ENCODE measurements at places on chromosomes 11 and 22.
A peak's percentile ranks its signal among the peaks of the same experiment; 100 is the strongest.

- DNase-seq: no peak
Measured at GRCh38 chr11:14852571-14853177, 39.4 kb downstream of the CYP2R1 start.

DNA sequence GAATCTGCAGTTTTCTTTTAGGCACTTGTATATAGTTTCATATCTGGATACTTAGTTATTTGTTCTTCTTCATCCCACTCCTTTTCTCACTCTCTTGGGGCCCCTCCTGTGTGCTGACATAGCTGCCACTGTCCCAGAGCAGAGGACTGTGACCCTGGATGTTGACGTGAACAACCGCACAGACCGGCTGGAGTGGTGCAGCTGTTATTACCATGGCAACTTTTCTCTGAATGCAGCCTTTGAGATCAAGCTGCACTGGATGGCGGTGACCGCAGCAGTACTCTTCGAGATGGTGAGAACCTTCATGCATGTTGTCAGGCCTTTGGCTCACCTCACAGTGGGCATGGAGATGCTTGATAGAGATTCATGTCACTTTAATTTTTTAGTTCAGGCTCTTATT lies 50.9 kb upstream of the YWHAH start:
- no peak for DNase-seq

DNA sequence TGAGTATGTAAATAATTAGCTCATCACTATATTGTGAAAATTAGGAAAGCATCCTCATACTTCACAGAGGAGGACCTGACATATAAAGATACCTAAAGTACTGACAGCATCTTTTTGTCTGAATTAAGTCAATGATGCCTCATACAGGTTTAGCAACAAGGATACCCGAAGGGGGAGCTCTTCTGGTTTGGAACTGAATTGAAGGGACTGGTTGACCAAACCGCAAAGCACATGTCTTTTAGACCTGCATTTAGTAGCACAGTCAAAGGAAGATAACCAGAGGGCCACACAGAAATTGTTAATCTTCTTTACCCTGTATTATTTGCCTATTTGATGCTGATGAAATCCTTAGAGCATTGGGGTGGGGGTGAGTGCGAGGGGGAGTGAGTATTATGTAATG lies 12.9 kb upstream of the WT1 start:
- DNase-seq: no peak

GRCh38 chr11:34145073-34145472 lies 39.6 kb downstream of the NAT10 start:
- DNase-seq: no peak

GRCh38 chr11:31240340-31240904 lies 129.1 kb downstream of the DCDC1 start:
- peak; percentile 22 for DNase-seq

DNA sequence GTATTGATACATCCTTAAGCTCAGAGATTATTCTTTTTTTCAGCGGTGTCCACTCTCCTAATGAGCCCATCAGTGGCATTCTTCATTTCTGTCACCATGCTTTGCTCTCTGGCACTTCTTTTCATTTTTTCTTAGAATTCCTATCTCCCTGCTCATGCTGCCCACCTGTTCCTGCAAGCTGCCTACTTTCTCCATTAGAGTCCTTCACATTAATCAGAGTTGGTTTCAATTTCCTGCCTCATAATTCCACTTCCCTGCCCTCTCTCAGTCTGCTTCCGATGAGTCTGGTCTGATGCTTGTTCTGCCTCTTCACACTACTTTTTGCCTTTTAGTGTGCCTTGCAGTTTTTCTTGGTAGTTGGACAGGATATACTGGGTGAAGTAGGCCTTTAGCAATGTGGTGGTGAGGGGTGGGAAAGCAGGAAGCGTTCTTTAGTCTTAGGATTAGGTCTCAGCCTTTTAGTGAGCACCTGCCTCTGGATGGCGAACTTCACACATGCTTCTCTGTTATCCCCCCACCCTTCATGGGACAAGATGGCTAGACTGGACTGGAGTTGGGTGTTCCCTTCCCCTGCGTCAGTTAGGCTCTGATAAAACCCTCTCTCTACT lies 53.6 kb downstream of the CECR2 start:
- DNase-seq: no peak

DNA sequence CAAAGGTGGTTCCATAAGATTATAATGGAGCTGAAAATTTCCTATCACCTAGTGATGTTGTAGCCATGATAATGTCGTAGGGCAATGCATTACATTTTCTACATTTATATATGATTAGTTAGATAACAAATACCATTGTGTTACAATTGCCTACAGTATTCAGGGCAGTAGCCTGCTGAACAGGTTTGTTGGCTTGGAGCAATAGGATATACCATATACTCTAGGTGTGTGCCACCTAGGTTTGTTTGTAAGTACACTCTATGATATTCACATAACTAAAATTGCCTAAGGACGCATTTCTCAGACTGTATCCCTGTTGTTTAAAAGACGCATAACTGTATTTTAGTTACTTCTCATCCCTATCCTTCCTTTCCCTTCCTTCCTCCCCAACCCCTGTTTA lies 13.6 kb downstream of the PLEKHB1 start:
- no peak for DNase-seq

- no peak for DNase-seq
Measured at GRCh38 chr22:44311855-44312170, 938 bp downstream of the SHISAL1 start.

- peak; percentile 45 for DNase-seq
Measured at GRCh38 chr11:66933531-66933930, 24.7 kb downstream of the PC start.

GRCh38 chr11:131898949-131899348 lies 528.5 kb downstream of the NTM start:
- no peak for DNase-seq

DNA sequence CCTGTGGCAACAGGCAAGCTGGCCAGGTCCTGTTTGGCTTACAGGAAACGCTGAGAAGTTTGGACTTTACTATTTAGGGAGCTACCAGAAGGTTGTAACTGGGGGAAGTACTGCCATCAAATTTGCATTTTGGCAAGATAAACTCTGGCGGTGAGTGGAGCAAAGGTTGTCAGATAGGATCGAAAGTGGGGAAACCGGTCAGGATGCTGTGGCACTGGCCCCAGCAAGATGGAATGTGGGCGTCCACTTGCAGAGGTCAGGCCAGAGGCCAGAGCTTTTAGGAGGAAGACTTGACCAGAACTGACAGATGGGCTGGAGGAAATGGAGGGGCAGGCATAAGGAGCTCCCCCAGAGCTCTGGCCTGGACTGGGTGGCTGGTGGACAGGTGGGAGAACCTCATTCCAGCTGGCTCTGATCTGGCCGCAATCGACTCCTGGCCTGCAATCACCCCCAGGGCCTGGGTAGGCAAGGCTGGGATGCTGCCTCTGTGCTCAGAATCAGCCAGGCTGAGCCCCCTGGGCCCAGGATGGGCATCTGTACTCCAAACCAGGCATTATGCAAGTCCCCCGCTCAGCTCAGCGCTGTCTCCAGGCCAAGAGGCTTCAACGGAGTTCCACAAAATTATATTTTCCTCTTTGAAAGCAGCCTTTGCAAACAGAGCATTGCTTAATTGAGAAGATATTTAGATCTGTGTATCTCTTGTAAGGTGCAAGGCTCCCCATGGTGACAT lies 178.3 kb upstream of the NECTIN1 start:
- DNase-seq: no peak

- no peak for DNase-seq
Measured at GRCh38 chr11:61125310-61125684, 23.0 kb downstream of the CD5 start.

- DNase-seq: peak; percentile 80
Measured at GRCh38 chr22:17910561-17911311, 113.6 kb downstream of the MICAL3 start.

GRCh38 chr11:121494355-121495099 lies 41.8 kb upstream of the SORL1-AS1 start:
- DNase-seq: no peak

- DNase-seq: no peak
Measured at GRCh38 chr11:7480113-7480512, 5.2 kb upstream of the OLFML1 start.

- no peak for DNase-seq
Measured at GRCh38 chr11:123560006-123560405, 94.4 kb downstream of the SCN3B start.

DNA sequence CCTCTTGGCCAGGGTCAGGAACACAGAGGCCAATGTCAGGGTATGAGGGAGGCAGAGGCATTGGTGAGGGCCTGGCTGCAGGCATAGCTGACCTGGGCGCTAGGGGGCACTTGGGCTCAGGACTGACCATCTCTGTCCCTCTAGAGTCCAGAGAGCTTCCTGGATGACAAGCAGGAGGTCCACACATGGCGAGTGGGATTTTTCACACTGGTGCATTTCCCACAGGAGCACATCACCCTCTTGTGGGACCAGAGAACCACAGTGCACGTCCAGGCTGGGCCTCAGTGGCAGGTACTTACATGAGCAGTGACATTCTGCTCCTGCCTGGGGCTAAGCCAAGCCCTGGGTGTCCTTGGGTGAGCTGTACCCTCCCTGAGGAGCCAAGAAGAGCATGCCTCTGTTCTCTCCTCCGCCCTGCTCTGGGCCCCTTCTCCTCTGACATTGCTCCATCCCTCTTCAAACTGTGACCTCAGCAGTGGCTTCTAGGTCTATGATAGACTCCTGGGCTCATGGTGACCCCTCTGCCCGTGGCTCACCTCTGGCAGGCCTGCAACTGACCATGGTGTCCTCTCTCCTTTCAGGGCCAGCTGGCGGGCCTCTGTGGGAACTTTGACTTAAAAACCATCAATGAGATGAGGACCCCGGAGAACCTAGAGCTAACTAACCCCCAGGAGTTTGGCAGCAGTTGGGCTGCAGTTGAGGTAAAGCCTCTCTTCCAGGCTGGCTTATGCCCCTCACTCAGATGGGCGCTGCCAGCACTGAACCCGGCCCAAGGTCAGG lies 46.6 kb downstream of the OTOG start:
- no peak for DNase-seq

- no peak for DNase-seq
Measured at GRCh38 chr11:75481223-75481921, 44.4 kb downstream of the GDPD5 start.

GRCh38 chr11:77202941-77203900 lies 75.2 kb downstream of the MYO7A start:
- DNase-seq: no peak

DNA sequence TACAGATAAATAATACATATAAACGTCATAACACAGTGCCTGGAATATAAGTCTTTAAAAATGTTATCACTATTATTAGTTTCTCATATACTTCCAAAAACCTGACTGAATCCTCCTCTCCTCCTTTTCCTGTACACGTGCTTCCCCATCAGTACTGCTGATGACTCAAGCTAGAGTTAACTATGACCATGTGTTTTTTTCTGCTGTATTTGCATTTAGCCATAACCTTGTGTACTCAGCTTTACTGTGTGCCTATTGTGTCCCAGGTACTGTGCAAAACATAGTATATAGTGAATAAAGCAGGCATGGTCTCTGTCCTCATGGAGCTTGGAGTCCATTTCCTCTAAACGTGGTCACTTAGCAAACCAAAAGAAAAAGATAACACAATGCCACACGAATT lies 56.5 kb upstream of the ARHGAP32 start:
- DNase-seq: no peak

- no peak for DNase-seq
Measured at GRCh38 chr11:46701078-46701654, 335 bp downstream of the ZNF408 start.

GRCh38 chr11:617199-617911 lies 1.6 kb upstream of the IRF7 start:
- no peak for DNase-seq

- DNase-seq: peak; percentile 83
Measured at GRCh38 chr11:2928605-2929530, at the start of gene PHLDA2. Gene PHLDA2 (minus strand): TSS chr11:2929420. CDS start chr11:2929364, 56 bp downstream.

- DNase-seq: no peak
Measured at GRCh38 chr22:45212992-45213751, 27.5 kb downstream of the KIAA0930 start.

- DNase-seq: no peak
Measured at GRCh38 chr11:132111316-132111715, 740.9 kb downstream of the NTM start.

DNA sequence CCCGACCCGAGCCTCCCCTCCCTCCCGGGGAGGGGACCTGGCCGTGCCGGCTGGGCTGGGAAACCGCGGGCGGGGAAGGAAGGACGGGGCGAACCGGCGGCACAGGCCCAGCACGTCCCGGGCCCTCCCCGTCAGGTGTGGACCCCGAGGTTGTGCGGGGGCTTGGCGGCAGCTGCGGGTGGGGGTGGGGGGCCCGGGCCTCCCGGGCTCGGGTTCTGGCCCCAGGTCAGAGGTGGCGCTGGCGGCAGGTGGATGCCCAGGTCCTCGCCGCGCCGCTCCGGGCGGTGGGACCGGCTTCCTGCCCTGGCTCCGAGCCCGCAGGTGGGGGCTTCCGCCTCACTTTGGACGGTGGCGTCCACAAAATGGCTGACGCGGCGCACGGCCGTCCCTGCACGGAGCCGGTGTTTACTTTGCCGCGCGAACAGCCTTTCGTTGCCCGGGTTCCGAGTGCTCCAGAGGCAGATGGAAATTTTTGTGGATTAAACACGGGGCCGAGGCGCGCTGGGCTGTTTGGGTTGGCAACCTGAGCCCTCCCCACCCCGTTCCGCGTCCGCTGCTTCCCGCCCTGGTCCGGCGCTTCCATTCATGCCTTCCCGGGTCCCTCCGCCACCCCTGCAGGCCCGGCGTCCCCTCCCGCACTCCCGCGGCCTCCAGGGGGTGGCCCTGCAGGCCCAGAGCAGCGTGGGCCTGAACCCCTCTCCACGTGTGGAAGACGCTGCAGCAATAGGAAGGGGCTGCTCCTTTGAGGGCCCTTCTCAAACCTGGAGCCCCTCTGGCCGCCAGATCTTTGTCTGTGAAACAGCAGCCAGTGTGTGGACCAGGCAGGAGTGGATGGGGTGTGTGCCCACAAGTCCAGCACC lies 92.0 kb upstream of the KCNQ1OT1 start:
- peak; percentile 70 for DNase-seq

- peak; percentile 45 for DNase-seq
Measured at GRCh38 chr11:120900643-120901042, 123.3 kb upstream of the TBCEL start.

- no peak for DNase-seq
Measured at GRCh38 chr11:70517988-70518907, 119.9 kb downstream of the CTTN start.

DNA sequence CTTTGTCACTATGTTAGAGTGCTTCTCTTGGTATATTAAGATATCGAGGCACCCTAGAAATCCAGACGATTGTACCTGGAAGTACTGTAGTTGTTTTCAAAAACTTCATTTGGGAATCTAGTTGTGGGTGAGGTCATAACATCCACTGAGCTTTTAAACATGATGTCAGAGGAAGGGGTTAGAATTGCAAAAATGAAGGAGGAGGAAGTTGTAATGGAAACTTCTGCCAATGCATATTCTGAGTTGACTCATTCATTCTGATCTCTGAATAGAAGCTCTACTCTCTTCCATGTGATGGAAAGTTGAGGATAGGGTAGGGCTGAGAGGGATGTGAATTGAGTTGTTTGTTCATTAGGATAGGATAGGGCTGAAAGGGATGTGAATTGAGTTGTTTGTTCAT lies 7.7 kb downstream of the CD44 start:
- DNase-seq: no peak

DNA sequence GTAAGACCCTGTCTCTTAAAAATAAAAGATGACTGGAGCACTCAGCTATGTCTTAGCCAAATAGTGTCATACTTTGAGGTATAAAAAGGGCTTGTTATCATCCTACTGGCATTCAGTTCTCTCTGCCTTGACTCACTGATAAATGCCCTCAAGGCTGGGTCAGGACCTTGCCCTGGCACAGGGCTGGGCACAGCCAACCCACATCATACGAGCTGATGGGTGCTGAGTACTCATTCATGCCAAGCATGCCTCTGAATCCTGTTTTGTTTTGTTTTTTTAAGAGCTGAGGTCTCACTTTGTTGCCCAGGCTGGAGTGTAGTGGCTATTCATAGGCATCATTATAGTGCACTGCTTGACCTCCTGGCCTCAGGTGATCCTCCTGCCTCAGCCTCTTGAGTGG lies 1.9 kb downstream of the SMTNL1 start:
- DNase-seq: no peak

All from iPS-NIHi11 (cell line).